ENCODE measurements at places on chromosomes 1 and 21. TPM values are rescaled to one million over a fixed set of nuclear protein-coding genes. Genes with fewer than 3 reads are reported as not detected.

The ALPL gene
- total RNA-seq = 242 TPM

- no peaks in the 10 kb centered on the region for H3K36me3 ChIP-seq
- H3K4me1 ChIP-seq = no peaks in the 10 kb centered on the region
- H3K27ac ChIP-seq = no peak overlapping the region
Measured at GRCh38 chr21:29496337-29496736, 197.6 kb downstream of the BACH1 start.

The IL12RB2 gene
- total RNA-seq = 2.1 TPM

GRCh38 chr1:32622806-32623681 is 27.3 kb downstream of the ZBTB8OS start:
- no peaks in the 10 kb centered on the region for H3K4me1 ChIP-seq
- no peak overlapping the region for H3K4me3 ChIP-seq

The CRYBG2 gene
- 0.37 TPM for total RNA-seq

- no peak for DNase-seq
- H3K27me3 ChIP-seq = no peaks in the 10 kb centered on the region
- no peaks in the 10 kb centered on the region for H3K4me1 ChIP-seq
- H3K36me3 ChIP-seq = no peaks in the 10 kb centered on the region
- H3K4me3 ChIP-seq = no peak overlapping the region
- H3K27ac ChIP-seq = no peak overlapping the region
Measured at GRCh38 chr1:95396557-95396956, 162.5 kb downstream of the RWDD3 start.

- H3K27me3 ChIP-seq = no peaks in the 10 kb centered on the region
- peak; percentile 73 for DNase-seq
- no peak overlapping the region for H3K27ac ChIP-seq
- no peaks in the 10 kb centered on the region for H3K36me3 ChIP-seq
Measured at GRCh38 chr1:240401731-240402130, 210.2 kb downstream of the GREM2 start.

The CYP4X1 gene
- total RNA-seq = 20.4 TPM

The GPR37L1 gene
- 0.09 TPM for total RNA-seq

The CCDC18 gene
- 10.8 TPM for total RNA-seq

DNA sequence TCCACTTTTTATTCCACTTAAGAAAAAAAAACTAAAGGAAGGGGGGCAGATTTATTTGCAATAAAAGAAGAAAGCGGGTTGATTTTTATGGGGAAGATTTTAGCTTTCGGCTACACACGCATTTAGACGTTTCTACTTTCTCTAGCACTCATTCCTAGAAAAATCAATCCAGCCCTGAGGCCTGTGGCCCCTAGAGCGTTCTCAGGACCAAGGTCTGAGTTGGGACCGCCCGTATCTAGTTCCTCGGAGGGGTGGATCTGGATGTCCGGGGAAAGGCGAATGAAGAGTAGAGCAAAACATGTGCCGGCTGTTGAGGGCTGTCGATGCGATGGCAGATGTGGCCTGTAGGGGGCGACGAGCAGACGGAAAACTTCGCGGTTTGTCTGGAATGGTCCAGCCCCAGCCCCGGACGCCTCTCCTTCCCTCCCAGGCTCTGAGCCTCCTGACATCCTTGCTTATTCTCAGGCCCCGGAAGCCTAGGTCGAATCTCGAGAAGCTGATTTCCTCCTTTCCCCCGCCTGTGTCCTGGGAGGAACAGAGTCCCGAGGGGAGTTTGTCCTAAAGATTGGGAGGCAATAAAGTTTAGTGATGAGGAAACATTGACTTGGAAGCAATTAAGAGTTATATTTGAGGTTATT is 5.2 kb downstream of the FOXD3 start:
- DNase-seq = peak; percentile 87
- H3K27me3 ChIP-seq = peaks cover 81% of the 10 kb centered on the region
- no peak overlapping the region for H3K4me3 ChIP-seq
- no peaks in the 10 kb centered on the region for H3K4me1 ChIP-seq
- no peak overlapping the region for H3K27ac ChIP-seq

The KRTAP8-1 gene
- total RNA-seq = not detected

The HMGCS2 gene
- total RNA-seq = 0.52 TPM

GRCh38 chr1:17883662-17884395 is 128.7 kb downstream of the ACTL8 start:
- no peak overlapping the region for H3K27ac ChIP-seq
- no peak for DNase-seq
- no peaks in the 10 kb centered on the region for H3K4me1 ChIP-seq
- H3K27me3 ChIP-seq = peaks cover 4% of the 10 kb centered on the region
- H3K36me3 ChIP-seq = no peaks in the 10 kb centered on the region

DNA sequence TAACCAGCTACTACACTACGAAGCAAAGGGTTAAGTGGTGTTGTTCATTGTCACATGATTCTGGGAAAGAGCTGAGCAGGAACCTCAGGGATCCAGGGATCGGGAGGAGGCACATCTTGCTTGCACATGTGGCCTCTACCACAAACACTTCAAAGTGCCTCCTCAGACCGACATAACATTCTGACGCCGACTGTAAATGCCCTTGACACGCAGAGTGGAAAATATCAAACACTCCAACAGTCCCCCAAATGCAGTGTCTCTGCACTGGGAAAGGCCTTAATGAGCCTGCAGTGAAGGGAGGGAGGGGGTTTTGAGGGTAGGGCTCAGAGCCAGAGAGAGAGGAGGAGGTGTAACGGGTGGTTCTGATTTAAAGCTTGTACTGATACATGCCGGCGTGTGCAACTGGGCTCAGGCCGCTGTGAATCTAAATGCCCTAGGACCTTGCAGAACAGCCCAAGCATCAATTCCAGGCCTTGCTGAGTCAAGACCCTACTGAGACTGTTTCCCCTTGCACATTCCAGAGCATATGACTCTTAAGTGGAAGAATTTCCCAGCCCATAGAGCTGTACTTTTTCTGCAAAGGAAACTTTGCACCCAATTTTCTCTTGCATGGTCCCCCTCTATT is 163.7 kb downstream of the NTMT2 start:
- H3K27me3 ChIP-seq = no peaks in the 10 kb centered on the region
- no peak overlapping the region for H3K27ac ChIP-seq
- H3K36me3 ChIP-seq = no peaks in the 10 kb centered on the region
- peaks cover 2% of the 10 kb centered on the region for H3K4me1 ChIP-seq
- peak; percentile 45 for DNase-seq
- no peak overlapping the region for H3K4me3 ChIP-seq

The C1orf115 gene
- total RNA-seq = 19.0 TPM

- H3K36me3 ChIP-seq = no peaks in the 10 kb centered on the region
- H3K27ac ChIP-seq = no peak overlapping the region
- peaks cover 12% of the 10 kb centered on the region for H3K4me1 ChIP-seq
- no peak overlapping the region for H3K4me3 ChIP-seq
Measured at GRCh38 chr1:162557536-162557935, 4.0 kb upstream of the UAP1 start.

The BRDT gene
- 0.15 TPM for total RNA-seq

The SLC30A10 gene
- not detected for total RNA-seq

The FMOD gene
- total RNA-seq = 46.3 TPM

The MAP3K21 gene
- total RNA-seq = 7.7 TPM

DNA sequence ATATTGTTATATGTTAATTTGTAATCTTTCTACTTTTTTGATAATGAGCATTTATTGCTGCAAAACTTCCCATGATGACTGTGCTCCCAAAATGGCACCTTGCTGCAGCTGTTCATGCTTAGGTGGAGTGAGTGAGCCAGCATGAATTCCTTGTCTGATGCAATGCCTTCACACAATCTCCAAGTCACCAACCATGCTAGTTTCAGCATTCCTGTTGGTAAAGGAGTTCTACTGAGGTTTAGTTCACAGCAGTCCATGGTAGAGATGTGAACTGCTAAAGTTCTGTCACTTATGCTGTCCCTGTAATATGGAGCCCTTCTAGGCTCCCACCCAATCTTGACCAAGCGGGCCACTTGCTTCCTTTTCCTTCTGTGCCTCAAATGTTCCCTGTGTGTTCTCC is 26.2 kb upstream of the PRKACB start:
- no peaks in the 10 kb centered on the region for H3K27me3 ChIP-seq
- H3K4me3 ChIP-seq = peak overlapping the region; percentile 21
- H3K4me1 ChIP-seq = no peaks in the 10 kb centered on the region

- H3K36me3 ChIP-seq = no peaks in the 10 kb centered on the region
- no peaks in the 10 kb centered on the region for H3K4me1 ChIP-seq
- no peak for DNase-seq
- H3K27me3 ChIP-seq = peaks cover 17% of the 10 kb centered on the region
- H3K27ac ChIP-seq = no peak overlapping the region
- no peak overlapping the region for H3K4me3 ChIP-seq
Measured at GRCh38 chr1:160066829-160067745, 2.9 kb downstream of the KCNJ10 start.

GRCh38 chr1:107863342-107863741 is 101.6 kb downstream of the VAV3 start:
- DNase-seq = no peak
- no peaks in the 10 kb centered on the region for H3K36me3 ChIP-seq
- no peak overlapping the region for H3K27ac ChIP-seq
- no peaks in the 10 kb centered on the region for H3K4me1 ChIP-seq
- no peak overlapping the region for H3K4me3 ChIP-seq

The PLA2G2D gene
- total RNA-seq = not detected

- no peak for DNase-seq
- H3K27ac ChIP-seq = no peak overlapping the region
- H3K4me1 ChIP-seq = peaks cover 7% of the 10 kb centered on the region
- no peaks in the 10 kb centered on the region for H3K27me3 ChIP-seq
Measured at GRCh38 chr1:46021046-46021996, 111.1 kb downstream of the PIK3R3 start.

- no peaks in the 10 kb centered on the region for H3K27me3 ChIP-seq
- H3K27ac ChIP-seq = peak overlapping the region; percentile 78
- no peak for DNase-seq
- H3K36me3 ChIP-seq = no peaks in the 10 kb centered on the region
- H3K4me1 ChIP-seq = peaks cover 4% of the 10 kb centered on the region
Measured at GRCh38 chr1:31573261-31573660, 3.1 kb upstream of the TINAGL1 start.

Measured in lung (tissue), 17 donors.